Stimulated activated CD8-positive, alpha-beta memory T cell treated with anti-CD3 and anti-CD28 coated beads, Interleukin-7, amount 100 ng/mL, for 24 hours (primary cell): ENCODE measurements at places on chromosomes 3 and 15.

DNA sequence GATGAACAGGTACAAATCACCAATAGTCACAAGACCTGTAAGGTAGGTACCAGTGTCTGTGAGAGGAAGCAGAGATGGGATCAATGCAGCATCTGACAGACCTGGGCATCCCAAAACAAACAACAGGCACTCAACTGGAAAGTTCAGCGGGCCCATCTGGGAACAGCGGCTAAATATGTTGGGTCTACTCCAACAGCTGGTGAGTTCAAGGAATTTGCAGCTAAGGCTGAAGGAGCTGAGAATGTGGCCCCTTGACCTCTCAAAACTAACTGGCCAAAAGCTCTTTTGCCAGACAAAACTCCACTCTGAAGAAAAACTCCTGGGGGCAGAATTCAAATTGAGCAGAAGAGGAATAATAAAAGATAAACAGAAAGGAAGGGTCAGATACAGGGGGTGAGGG lies 24.4 kb downstream of the AVEN start:
- DNase-seq: no peak

DNA sequence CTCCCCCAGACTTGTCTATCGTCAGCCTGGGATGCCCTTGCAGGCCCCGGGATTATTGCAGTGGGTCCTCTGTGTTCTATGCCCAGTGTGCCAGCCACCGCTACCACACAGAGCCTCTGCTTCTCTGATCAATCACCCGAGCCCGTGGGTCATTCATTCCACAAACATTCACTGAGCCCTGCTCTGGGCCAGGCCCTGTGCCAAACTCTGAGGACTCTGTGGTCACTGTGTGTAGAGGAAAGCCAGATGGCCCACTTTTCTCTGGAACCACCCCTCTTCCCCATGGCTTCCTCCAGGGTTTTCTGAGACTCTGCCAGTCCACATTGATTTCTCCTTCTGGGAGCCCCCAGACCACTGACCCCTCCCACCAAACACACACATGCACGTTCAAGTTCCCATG lies 55.5 kb downstream of the BSN start:
- no peak for DNase-seq

GRCh38 chr15:100958326-100959065 lies 39.3 kb downstream of the LRRK1 start:
- DNase-seq: no peak

DNA sequence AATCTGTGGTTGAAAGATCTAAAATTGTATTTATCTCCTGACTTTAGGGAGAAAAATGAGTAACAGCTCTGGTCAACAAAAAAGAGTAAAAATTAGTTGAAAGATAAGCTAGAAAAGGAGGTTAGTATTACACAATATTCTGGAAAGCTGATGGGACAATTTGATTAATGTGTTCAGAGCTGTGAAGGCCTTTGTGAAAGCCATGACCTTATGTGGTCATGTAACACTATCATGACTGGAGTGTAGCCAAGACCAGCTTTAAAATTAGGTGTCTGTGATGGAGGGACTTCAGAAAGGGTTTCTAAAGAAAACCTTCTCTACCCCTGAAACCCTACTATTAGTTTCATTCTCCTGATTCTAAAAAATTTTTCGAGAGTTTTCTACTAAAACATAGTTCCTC lies 127.2 kb downstream of the NFKBIZ start:
- DNase-seq: no peak

DNA sequence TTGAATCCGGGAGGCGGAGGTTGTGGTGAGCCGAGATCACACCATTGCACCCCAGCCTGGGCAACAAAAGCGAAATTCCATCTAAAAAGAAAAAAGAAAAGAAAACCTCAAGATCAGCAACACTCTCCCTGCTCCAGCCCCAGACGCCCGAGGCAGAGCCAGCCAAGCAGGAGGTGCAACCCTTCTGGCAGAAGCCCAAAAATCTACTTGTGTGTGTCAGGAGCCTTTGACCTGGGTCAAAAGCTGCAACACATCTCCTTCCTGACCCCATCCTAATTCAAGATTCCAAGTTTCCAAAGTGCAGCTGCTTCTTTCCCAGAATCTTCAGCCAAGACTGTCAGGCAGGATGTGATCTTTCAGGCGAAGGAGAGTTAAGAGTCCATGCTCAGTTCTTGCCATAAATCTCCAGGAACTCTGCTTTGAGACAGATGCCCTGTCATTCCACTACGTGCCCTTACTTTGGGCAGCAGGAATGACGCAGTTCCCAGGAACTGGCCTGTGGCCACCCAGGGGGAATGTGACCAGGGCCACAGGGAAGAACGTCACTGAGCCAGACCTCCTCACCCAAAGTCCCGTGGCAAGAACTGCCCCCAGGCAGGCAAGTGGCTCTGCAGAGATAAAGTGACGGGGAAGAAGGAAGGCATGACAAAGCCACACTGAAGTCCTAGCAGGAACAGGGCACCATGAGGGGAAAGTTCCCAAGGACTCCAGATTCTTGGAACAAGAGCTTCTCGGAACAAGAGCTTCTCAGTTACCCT lies 39.4 kb downstream of the SH3BP5 start:
- no peak for DNase-seq

DNA sequence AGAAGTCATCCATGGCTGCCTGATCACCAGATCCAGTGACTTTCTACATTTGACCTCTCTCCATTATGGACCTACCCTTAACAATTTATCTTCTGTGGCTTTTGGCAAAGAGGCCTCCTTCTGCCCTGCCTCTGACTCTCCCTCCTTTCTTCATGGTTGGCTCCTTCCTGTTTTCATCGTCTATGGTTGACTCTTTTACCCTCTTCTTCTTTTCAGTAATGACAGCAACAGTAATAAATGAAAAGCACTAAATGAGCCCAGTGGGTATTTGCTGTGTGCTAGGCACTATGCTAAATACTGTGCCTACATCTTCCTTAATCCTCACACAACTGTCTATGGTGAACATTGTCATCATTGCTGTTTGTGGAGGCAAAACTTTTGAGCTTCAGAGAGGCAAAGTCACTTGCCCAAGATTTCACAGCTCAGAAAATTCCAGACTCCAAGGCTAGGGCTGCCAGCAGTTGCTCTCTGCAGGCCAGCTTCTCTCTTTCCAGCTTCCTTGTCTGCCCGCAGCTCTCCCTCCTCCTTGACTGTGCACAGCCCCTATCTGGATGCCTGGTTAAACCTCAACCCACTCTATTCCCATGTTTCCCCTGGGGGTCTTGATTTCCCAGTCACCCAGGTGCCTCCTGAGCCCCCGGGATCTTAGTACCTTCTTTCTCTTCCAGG lies 24.6 kb downstream of the ITPR1 start:
- DNase-seq: no peak

DNA sequence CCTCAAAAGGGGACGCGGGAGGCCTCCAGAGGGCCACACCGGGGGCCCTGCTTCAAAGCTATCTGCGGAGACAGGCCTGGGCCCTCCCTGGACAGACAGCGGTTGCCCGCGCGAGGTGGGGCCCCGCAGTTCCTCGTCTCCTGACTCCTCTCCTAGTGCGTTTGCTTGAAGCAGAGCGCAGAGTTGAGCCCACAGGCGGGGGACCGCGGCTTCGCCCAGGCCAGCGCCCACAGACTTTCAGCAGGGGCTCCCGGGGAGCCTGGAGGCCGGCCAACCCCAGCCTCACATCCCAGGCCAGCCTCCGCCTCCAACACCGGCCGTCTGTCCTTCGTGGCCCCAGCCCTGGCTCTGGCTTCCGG lies 540 bp upstream of the ADAMTS7 start:
- DNase-seq: no peak

GRCh38 chr3:75242012-75242735 lies 422.0 kb upstream of the FRG2C start:
- no peak for DNase-seq

- DNase-seq: no peak
Measured at GRCh38 chr15:48965972-48966371, 2.3 kb upstream of the SHC4 start.

DNA sequence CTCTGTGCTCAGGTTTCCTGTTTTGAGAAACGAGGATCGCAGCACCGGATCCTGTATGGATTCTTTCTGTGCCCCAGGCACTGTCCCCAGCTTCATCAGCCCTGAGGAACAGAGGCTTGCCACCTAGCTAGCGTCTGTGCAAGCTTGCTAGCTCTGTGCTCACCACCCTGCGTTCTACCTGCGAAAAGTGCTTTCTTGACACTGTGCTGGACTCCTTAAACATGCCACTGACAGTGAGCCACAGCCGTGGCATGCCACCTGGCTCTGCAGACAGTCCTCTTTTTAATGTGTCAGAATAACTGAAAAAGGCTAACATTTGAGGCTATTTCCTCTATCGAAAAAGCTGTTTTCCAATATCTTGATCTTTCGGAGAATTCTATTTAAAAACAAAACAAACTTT lies 1.4 kb downstream of the PGPEP1L start:
- no peak for DNase-seq

- DNase-seq: peak; percentile 90
Measured at GRCh38 chr3:124730129-124730940, at the start of gene UMPS. TSS of gene UMPS (plus strand) at chr3:124730452. CDS start at chr3:124730472, 20 bp downstream.

DNA sequence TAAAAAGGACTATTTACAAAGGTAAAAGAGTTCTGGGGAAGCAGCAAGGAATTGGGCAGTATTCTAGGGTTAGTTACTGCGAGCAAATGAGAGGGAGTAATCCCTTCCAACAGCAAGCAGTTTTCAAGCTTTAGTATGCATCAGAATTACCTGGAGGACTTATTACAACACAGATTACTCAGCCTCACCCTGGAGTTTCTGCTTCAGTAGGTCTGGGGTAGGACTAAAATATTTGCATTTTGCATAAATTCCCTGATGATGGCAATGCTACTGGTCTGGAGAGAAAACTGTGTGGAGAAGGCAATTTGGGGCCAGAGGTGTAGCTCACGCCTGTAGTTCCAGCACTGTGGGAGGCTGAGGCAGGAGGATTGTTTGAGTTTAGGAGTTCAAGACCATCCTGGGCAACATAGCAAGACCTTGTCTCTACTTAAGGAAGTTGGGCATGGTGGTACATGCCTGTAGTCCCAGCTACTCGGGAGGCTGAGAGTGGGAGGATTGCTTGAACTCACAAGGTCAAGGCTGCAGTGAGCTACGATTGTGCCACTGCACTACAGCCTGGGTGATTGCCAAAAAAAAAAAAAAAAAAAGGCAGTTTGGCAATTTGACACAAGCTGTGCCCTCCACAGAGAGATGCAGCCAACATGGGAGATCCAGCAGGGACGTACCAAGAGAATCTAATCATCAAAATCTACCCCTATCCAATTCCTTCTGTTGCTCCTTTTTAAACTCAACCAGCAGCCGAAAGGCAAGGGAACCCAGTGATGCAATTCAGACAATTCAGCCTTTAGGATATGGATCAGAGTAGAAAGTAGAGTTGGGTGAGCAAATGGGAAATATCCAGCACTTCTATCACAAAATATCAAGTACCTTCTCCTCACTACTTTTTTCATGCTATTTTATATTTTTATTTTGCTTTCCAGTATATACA lies 27.1 kb upstream of the AP4E1 start:
- no peak for DNase-seq

DNA sequence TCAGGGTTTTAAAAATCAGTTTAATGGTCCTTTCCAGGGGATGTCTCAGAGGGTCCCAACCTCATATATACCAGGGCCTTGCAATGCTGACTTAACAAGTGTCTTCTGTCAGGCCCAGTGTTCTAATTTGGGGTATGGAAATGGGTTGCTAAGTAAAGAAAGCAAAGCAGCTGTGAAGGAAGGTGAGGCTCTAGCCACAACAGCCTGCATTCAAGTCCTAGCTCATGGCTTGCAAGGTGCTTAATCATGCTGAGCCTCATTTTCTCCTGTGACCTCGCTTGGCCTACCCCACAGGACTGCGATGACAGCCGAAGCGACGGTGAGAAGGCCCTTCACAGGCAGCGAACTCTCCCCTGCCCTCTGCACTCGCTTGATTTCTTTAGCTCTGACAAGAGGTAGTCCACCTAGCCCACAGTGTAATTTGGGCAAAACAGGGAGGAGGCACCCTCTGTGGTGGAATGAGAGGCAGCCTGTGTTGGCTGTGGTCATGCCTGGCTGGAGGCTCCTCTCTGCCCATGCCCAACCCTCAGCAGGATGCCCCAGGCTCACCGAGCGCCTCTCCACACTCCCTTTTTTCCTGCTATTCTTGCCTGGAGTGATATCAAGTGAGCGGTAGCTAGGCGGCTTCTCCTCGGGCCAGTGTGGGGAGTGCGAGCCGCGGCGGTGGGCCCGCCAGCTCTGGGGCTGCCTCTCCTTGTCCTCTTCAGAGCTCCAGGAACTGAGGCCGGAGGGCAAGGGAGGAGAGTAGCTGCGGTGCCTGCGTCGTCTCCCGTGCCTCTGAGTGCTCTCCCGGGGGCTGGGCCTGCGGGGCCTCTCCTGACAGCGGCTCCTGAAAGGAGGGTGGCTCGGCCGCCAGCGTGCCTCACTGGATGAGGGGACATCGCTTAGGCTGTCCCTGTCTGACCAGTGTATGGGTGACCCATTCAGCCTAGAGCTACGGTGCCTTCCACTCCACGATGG lies 29.2 kb downstream of the ILDR1 start:
- DNase-seq: no peak

DNA sequence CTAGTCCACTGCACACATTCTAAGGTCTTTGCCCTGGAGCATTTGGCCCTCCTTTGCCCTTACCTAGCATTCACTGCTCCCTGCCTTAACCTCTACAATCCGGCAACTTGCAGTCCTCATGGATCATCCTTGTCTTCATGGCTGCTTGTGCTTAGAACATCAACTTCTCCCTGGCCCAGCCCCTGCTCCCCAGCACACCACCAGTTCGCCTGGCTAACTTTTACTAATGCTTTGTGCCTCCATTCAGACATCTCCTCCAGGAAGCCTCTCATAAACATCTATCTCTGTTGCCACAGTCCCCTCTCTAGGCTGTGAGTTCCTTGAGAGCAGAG lies 57.1 kb downstream of the AAGAB start:
- no peak for DNase-seq

GRCh38 chr3:125128861-125129501 lies 73.2 kb upstream of the HEG1 start:
- DNase-seq: no peak

DNA sequence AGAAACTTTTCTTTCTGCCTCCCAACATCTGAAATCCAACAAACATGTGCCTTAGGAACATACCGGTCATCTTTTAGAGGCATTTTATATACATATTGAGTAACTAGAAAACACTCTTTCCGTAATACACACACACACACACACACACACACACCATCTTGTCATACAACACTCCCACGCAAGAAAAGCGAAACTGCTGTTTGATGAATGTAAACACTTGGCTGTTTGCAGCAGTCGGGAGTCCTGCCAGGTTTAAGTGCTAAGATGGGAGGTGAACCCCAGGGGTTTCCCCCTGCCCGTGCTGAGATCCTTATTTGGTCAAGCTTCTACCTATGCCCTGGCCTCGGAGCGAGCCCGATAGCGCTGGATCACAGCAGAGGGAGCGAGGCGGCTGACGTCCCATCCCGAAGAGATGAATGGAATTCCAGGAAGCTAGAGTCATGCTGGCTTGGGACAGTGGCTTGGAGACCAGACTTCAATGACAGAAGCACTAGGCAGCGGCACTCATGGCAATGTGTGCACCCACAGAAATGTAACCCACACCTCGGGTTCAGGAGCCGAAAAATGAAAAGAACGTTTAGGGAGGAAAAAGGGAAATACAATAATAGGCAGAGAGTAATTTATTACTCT lies 1.3 kb upstream of the THBS1 start:
- no peak for DNase-seq

DNA sequence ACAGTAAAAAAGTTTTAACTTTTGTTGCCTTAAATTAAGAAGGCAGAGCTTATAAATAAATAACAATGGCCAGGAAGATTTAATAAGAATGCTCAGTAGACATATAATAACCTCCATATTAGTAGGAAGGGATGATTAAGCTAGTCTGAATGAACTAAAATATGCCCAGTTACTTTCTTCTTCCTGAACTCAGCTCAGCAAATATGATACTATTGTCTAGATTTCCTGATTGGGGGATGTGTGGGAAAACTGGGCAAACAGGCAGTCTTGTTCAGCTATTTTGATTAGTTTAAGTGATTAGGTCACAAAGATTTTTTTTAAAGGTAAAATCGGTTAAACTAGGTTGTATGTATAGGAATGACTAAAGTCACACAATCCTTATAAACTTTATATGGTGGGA lies 167.2 kb upstream of the SLC2A2 start:
- DNase-seq: no peak
